ENCODE measurements at places on chromosomes 6 and 20.

DNA sequence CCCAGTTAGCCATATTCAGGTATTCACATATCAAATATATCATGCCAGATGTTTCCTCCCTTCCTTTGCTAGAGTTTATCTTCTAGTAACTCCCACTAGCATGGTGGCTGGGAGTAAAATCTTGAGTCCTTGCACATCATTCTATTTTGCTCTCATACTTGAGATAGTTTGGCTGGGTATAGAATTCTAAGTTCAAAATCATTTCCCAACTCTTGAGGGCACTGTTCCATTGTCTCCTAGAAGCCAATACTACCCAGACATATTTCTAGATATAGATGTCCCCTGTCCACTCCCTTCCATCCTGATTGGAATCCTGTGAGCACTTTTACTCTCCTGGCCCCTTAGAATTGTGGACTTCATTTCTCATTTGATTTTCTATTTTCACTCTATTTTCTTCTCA, 104.7 kb downstream of the ZFP64 start:
- no peak for DNase-seq

GRCh38 chr6:137647762-137648447, 153.7 kb upstream of the OLIG3 start:
- DNase-seq: no peak

DNA sequence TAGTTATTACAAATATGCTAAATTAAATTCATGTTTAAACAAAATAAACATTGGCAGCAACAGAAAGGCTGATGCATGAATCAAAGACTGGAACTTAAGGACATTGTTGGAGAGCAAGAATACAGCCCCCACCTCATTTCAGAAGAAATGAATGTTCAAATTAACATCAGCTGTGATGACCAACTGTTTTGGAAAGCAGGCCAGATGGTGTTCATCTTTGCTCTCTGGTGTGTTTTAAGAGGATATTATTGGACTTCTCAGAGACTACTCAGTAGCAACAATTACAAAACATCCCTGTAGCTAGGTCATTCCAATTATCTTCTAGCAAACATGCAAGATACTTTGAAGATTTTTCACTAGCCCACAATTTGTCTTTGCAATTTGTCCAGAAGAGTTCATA, 118.6 kb upstream of the DOK5 start:
- DNase-seq: no peak

DNA sequence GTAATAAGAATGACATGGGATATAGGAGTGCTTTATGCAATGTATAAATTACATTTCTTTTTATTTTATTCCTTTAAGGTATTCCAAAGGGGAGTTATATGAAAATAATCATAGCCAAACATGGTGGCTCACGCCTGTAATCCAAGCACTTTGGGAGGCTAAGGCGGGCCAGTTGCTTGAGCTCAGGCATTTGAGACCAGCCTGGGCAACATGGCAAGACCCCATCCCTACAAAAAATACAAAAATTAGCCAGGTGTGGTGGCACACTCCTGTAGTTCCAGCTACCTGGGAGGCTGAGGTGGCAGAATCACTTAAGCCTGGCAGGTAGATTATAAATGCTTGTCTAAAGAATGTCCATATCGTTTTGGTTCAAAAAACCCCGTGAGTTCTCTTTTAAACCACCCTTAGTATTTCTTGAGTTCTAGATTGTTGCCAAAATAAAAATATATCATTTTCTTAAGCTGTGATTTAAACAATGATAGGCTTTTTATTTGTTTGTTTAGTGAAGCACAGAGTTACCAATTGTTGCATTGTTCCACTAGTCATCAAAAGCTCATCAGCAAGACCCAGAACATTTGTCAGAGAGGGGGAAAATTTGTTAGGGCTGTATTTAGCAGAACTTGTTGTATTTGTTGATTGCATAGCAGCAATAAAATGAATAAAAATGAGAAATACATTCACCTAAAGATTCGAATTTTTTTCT, 146.2 kb downstream of the KHDC1L start:
- no peak for DNase-seq

- DNase-seq: no peak
These were observed 89.6 kb downstream of the MRAP2 start for GRCh38 chr6:84123186-84123585.

GRCh38 chr6:4909063-4909706, 94.7 kb downstream of the RPP40 start:
- DNase-seq: no peak

DNA sequence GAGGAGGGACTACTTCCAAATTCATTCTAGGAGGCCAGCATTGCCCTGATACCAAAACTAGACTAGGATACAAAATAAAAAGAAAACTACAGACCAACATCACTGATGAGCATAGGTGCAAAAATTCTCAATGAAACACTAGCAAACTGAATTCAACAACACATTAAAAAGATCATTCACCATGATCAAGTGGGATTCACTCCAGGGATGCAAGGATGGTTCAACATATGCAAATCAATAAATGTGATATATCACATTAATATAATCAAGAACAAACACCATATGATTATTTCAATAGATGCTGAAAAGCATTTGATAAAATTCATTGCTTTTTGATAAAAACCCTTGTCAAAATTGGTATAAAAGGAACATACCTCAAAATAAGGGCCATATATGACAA, 10.2 kb downstream of the PGBD1 start:
- DNase-seq: no peak

Data from inflammatory macrophage treated with lipopolysaccharide for 1 hour (primary cell).